ENCODE measurements at places on chromosomes 11 and 22.

DNA sequence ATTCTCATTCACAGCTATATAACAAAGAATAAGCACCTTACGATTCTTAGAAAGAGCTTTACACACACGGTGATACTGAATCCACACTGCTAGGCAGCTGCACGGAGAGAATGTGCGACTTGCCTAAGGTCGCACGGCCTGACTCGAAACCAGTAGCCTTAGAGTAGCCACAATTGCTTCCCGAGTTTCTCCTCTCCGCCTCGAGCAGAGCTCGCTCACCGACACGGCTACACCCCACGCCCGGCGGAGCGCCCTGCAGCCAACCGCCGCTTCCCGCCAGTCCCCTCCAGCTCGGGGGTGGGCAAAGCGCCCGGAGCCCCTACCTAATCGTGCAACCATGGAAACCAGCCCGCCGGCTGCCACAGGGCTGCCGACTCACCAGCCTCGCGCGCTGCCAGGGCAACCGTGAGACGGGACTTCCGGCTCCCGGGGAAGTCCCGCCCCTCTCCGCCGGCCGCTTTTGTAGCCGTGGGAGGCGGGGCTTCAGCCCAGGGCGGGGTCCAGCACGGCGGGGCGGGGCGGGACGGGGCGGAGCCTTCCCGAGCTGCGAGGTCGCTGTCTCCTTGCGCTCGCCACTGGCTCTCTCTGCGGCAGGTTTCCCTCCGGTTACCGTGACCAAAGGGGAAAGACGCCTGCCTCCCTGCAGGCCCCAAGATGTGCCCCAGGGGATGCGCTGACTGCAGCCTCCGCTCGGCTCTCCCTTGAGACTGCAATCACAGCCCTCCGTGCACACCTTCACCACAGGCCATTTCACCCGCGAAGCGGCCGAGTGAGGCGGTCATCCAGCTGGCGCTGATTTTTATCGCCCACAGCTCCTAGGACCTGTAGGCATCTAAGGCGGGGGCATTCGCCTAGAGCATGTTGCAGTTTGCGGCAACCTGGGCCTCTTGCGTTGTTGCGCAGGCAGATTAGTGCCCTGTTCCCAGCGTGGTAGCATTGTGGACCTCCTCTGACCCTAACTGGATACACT lies 1.1 kb downstream of the BSCL2 start:
- DNase-seq: peak; percentile 96

- peak; percentile 59 for DNase-seq
These were observed 17.0 kb upstream of the KCNJ11 start for GRCh38 chr11:17405232-17406005.

- DNase-seq: no peak
These were observed 91.6 kb downstream of the STIM1 start for GRCh38 chr11:3947061-3947460.

DNA sequence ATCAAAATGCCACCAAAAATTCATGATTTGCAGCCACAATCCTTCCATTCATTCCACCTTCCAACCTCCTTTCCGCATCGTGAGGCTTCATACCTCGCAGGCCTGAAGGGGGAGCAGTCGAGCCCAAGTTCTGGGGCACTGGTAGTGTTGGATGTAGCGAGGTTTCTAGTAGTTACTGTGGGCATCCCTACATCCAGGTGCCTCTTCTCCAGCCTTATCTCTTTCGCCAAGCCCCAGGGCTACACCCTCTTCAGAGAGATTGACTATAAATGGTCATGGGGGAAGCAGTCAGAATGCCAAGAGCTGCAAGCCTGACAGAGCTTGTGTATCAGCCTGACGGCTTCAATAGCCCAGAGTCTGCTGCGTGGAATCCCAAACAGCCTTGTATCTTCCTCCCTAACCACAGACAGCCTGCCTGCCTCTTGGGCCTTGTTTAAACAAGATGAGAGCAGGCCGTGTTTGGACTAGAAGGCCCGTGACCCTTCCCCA lies 28.9 kb downstream of the CLMP start:
- peak; percentile 15 for DNase-seq

DNA sequence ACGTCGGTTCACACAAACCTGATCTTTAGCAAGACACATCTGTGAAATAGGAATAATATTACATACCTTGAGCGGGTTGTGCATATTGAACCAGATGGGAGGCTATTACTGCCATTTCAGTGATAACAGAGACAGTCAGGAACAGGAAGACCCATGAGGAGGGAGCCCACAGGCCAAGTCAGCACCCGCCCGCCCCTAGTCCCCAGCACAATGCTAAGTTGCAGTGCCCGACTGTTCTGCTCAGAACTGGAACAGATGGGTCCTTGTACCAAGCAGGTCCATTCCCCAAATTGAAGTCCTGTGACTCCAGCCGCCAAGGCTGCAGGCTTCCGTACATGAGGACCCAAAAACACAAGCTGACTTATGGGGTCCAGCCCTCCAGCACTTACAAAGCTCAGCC lies 9.3 kb downstream of the CXCR5 start:
- no peak for DNase-seq

DNA sequence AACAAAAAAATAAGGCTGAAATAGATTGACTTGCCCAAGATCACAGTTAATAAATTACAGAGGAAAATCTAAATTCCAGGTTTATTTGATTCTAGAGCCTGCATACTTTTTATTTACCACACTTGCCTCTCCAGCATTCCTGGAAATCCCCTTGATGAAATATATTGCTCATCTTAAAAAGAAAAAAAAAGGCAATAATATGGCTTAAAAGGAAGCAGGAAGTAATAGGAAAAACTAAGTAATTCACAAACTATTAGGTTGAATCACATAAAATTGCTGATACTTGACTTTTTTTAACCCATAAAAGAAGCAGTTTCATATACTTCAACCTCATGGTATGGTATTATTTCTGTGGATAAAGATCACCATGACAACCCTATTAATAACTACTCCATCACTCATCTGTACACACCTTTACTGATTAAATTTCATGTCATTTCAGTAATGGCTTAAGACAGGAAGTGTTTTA lies 52.9 kb downstream of the COPB1 start:
- no peak for DNase-seq

- DNase-seq: no peak
These were observed at the start of gene MS4A4E for GRCh38 chr11:60242740-60243239. MS4A4E (minus strand) TSS chr11:60243137; CDS start chr11:60230055, 13,082 bp downstream.

DNA sequence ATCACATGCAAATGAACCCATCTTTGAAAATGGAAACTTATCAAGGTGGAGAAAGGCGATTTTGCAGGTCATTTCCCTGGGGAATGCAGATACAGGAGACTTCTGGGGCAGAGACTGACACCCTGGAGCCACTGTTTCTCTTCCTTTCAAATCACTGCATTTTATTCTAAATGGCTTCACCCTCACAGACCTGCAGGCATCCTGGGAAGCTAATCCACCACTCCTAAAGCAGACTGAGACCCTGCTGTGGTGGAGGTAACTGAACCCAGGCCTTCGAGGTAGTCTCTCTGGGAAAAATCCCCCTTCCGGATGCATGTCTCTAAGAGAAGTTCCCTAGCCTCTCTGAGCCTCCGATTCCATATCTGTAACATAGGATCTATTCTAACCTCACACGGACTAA lies 20.9 kb upstream of the CSNK2A3 start:
- DNase-seq: no peak

DNA sequence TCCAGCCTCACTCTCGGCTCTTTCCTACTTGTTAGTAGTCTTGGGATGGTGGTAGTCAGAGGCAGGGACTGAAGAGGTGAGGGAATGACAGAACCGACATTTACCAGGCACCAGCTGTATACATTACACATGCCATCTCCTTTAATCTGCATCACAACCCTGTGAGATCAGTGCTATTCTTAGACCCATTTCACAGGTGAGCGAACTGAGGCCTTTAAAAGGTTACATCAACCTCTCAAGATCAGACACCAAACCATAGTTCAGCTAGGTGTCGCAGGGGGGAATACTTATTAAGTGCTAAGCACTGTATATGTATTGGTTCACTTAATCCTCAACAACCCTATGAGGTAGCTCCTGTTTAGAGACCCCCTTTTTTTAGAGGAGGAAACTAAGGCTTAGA lies 5.6 kb downstream of the PLA2G3 start:
- DNase-seq: no peak

DNA sequence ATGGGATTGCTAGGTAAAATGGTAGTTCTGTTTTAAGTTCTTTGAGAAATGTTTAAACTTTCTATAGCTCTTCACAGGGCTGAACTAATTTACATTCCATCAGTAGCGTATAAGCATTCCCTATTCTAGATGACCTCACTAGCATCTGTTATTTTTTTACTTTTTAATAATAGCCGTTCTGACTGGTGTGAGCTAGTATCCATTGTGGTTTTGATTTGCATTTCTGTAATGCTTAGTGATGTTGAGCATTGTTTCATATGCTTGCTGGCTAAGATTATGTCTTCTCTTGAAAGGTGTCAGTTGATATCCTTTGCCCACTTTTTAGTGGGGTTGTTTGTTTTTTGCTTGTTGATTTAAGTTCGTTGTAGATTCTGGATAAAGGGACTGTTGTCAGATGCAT lies 35.9 kb downstream of the MMP27 start:
- no peak for DNase-seq

DNA sequence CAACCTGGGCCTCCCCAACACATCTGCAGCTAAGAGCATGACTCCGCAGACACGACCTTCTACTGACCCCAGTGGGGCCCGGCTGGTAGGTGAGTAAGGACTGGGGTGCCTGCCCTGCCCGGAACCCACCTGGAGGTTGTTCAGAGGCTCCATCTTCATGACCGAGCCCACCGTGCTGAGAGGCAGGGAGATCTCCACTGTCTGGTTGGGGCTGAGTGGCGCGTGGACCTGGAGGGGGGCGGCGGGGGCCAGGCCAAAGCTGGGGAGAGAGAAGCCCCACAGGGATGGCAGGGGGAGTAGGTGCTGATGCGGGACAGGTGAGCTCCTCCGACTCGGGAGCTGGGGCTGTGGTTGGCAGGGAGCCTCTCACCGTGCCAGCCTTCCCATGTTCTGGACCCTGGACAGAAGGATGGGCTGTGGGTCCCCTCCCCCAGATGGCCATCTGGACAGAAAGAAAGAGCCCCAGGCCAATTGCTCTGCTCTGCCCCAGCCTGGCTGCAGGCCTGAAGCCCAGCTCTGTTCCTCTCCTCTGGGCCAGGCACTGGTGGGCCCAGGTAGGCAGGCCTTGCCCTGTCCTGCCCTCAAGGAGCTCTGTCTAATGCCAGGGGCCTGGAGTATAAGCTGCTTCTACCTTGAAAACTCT lies 16.3 kb upstream of the RASL10A start:
- DNase-seq: no peak

DNA sequence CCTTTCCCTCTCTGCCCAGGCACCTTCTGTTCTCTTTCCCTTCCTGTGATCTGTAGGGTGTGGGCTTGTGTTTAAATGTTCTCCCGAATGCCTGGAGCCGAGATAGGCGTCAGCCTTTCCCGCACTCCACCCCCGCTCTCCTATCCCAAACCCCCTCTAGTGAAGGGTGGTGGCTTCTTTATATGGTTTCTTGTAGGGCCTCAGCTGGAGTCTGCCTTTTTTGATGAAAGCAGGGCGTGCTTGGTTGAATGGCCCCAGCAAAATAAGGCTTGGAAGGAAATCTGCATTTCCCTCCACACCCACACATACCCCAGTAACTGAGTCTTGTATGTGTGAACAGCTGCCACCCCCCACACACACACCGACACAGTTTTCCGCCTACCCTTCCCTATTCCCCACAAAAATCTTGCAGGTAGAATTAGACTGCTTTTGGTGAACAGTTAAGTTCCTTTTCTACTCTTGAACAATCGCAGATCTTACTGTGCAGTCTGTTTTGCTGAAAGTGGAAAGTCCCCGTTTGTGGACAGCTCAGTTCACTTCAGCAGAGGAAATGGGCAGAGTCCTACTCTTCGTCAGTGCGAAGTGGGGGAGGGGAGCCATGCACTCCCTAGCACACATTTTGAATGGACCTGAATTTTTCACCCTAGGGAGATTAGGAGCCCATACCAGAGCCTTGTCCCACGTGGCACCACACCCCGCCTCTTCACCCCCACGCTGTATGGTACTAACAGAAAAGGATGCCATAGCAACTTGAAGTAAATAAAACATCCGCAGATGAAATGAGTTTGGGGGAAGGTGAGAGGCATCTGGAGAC lies 25.5 kb upstream of the GRK2 start:
- peak; percentile 83 for DNase-seq

DNA sequence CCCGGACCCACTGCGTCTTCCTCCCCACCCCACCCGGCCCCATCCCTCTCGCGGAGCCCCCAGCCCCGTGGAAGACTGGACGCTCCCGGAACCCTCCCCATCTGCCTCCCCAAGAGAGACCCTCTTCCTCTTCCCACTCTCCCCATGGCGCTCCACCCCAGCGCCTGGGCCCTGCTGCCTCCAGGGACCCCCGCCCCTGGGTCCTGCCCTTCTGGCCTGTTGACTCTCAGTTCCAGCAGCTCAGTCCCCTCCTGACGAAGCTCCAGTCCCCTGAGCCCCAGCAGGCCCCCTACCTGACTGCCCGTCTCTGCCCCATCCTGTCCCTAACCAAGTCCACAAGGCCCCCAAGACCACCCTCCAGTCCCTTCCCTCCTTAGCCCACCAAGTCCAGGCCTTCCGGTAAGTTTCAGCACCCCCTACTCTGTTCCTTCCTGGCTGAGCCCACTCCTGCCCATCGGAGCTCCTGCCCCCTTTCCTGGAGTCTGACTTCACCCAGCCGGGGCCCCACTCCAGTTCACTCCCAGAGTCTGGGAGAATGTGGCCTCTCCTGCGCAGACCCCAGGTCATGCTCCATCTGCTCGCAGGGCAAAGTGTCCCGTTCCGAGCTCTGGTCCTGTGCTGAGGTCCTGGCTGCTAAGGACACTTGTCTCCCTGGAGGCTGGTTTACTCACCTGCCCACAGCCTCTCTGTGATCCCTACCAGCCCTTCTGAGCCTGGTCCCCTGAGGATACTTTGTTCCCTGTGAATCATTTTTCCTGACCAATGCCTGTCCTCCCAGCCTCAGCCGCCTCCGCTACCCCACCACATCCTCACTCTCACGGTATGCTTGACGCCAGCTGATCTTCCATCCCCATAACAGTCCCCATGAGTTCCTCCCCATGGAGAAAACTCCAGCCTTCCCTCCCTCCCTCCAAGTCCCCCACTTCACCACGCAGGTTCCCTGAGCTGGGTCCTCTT lies 722 bp downstream of the IFITM10 start:
- no peak for DNase-seq

DNA sequence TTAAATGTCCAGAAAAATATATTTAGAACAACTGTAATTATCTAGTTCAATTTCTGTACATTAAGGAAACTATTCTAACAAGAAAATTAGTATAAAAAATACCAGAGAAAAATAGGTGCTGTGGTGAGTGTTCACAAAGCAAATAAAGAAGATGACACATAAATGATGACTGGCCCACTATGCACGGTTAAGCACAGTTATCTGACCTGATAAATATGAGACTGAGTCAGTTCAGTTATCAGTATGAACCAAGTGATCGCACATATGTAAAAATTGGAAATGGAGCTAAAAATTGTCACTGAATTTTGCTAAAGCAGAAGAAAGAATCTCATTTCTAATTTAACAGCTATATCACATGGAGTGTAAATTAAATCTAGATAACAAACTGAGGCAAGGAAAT lies 18.8 kb upstream of the MAML2 start:
- DNase-seq: no peak

DNA sequence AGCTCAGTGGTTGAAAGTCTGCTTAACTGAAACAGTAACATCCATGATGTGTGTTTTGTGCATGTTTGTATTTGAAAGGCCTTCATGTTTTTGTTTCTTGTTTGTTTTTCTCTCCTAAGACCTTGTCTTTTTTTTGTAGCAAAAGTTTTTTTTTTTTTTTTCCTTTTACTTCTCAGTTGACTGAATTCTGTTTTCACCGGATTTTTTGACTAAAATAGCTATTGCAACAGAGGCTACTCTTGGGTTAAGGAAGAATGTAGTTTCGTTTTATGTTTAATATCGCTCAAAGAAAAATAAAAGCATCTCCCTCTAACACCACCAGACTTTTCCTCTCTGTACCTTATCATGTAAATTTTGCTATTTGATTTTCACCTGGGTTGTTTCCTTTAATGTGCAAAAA lies 15.1 kb downstream of the APOL6 start:
- no peak for DNase-seq

- DNase-seq: no peak
These were observed 68.4 kb downstream of the ADAMTS15 start for GRCh38 chr11:130516554-130517505.
